KG1 (cell line): ENCODE measurements at places on chromosomes 3 and 15.

DNA sequence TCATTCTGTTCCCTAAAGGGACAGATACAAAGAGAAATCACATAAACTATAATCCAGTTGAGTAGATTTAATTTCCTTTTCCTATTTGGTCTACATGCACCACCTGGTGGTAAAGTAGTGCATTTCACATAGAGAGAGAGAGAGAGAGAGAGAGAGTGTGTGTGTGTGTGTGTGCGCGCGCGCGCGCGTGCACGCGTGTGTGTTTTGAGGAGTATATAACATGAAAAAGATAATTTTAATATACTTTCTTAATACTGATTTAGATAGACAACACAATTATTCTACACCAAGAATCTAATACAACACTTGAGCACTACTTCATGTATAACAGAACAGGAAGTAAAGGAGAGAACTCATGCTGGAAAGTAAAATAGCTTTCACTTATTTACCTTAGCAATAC is 1.1 kb upstream of the FGF7 start:
- no peak for DNase-seq

GRCh38 chr3:36763850-36764703 is at the start of gene DCLK3:
Gene DCLK3, minus strand, starts transcription at chr3:36764553. Its CDS starts 290 bp downstream, at chr3:36764263.
- DNase-seq, result no peak

GRCh38 chr3:186440891-186441290 is 78.9 kb upstream of the DGKG start:
- DNase-seq, result no peak

- DNase-seq, result no peak
Measured at GRCh38 chr15:31365032-31365654, 38.5 kb downstream of the KLF13 start.

DNA sequence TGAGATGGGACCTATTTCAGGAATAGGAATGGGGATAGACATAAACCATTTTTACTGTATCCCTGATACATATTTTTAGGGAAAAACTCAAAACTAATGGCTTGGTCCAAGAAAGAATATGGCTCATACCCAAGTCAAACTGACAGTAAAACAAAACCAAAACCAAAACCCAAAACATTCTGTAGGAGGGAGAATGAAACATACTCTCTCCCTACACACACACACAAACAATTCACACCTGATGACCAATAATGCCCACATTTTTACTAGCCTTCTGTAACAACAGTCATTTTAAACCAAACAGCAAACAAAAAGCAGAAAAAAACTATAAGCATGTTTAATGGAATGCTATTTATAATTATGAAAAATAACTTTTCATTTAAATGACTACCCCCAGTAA is 74.9 kb downstream of the NBEAL2 start:
- DNase-seq, result no peak

- DNase-seq, result no peak
Measured at GRCh38 chr15:38530113-38530512, 34.5 kb downstream of the RASGRP1 start.

- no peak for DNase-seq
Measured at GRCh38 chr3:110419096-110419495, 652.5 kb upstream of the NECTIN3 start.

DNA sequence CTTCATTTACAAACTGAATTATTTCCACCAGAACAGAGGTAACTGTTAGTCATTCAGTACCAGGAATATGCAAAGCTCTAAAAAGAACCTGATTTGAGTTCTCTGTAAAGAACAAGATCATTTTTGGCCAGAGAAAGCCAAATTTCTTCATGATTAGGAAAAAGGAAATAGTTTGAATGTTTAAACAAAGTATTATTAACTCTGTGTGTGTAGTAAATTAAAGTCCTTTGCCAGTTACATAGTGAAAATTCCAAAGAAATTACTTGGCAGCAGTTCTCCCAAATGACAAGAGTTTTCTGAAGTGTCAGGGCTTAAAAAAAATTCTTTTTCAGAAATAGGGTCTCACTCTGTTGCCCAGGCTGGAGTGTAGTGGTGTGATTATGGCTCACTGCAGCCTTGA is 24.5 kb downstream of the QTRT2 start:
- no peak for DNase-seq

DNA sequence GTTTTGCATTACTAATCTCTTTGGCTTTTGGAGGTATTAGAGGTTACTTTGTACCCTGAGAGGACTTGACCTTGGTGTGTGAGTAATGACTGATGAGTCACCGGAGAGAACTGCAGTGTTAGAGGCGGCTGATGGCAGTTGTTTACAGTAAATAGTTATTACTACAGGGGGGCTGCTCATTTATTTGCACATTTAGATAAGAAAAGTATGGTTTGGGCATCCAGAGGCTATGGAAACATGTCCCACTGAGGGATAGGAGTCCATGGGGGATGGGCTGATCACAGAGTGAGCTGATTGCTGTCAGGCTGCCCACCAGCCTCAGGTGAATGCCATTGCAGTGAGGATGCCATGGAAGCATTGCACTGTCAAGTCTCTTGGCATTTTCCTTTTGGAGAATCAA is 17.3 kb upstream of the STAC start:
- no peak for DNase-seq

DNA sequence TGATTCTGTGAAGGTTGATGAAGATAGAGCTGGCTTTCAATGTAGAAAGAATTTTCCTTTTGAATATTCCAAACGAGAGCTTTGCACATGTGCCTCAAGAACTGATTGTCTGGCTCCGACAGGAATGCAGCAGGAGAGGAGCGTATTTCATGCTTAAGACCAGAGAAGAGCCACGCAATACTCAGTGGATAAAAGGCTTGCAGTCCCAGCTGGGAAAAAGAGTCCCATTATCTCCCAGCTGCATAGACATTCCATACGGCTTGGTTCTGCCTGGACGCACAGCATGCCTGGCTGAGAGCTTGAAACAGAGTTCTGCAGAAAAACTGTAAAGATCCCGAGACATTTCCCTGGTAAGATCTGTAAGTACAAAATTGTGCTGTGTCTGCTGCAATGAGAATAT is at the start of gene CNTN6:
CNTN6 (plus strand) TSS at position 254 of the 400 bp plus-strand sequence. CDS start 54,985 bp downstream, outside the sequence.
- DNase-seq, result no peak

- DNase-seq, result no peak
Measured at GRCh38 chr3:151402349-151402748, 17.8 kb upstream of the P2RY12 start.

DNA sequence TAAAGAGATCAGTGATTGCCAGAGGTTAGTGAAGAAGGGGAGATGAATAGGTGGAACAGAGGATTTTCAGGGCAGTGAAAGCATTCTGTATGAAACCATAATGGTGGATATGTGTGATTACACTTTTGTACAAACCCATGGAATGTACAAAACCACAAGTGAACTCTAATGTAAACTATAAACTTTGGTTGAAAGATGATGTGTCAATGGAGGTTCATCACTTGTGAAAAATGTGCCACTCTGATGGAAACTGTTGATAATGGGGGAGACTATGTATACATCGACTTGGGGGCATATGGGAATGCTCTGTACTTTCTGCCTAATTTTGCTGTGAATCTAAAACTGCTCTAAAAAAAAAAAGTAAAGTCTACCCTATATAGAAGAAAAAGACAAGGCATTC is 68.7 kb upstream of the ARHGEF3 start:
- no peak for DNase-seq

DNA sequence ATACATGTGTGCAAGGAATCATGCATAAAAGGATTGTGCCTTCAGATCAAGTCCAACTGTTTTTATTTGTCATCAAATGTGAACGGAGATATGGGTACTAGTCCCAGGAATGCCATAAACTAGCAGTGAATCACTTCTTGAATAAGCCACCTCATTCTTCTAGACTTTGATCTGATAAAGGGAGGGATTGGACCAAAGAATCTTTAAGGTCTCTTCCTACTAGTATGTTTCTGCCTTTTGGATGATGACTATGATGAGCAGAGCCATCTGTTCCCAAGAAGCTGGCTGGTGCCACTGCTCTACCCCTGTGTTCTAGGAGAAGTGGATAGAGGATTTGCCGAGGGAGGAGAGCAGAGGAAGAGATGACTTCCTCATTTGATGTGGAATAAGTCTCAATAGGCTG is 28.8 kb upstream of the UACA start:
- DNase-seq, result no peak

DNA sequence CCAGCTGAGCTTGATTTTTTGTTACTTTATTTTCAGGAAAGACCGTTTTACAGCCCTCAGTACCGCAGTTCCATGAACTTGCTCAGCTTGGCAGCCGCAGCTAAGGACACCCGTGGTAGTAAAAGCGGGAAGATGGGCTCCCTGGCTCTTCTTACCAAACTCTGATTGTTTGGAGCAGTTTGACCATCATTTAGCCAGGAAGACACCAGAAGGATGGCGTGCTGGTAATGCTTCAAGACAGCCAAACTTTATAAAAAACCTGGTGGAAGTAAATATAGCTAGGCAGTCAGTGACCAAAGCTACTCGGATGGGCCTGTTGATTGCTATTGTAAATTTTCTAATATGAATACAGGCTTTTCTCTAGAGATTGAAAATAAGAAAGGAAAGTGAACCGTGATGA is 28.9 kb downstream of the POLR2M start:
- no peak for DNase-seq

GRCh38 chr15:69080295-69081248 is 66.1 kb downstream of the NOX5 start:
- no peak for DNase-seq

GRCh38 chr3:131778526-131778925 is 256.3 kb downstream of the CPNE4 start:
- peak; percentile 22 for DNase-seq

DNA sequence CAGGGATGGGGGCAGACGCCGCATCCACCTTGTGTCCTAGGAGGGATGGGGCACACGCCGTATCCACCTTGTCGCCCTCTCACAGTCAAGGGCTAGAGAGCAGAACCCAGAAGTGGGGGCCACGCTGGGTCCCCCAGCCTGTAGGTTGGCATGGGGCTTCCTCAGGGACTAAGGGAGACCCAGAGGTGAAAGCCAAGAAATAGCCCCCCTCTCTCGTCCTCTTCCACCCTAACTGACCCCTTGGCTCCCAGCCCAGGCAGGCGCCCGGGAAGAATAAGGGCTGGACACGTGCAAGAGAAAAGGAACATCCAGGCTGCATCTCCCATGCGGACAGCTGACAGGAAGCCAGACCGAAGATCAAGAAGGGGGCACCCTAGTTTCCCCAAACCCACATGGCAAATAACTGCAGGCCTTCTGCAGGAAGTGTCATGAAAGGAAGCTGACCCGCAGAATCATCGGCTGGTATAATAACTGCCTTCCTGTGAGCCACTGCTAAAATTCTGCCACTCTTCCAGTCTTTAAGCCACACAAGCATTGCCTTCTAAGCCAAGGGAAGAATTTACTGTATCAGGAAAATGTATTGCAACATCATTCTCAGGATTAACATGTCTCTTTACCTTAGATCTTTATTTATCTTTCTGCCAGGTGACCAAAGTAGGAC is 38.5 kb upstream of the TFRC start:
- peak; percentile 62 for DNase-seq

DNA sequence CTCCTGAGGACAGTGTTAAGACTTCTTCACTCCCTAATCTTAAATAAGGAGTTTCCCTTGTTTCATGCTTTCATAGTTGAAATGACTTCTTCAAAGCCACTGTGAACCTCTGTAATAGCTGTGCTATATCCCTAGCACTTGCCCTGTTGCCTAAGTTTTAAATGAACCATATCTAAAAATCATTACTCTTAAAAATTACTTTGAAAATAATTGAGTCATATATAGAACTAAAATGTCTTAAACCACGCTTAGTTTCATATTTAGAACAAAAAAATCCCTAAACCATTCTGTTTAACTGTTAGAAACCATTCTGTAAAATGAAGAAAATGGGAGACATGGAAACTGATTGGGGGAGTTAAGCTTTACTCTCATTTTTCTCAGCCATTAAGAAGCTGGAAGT is 29.8 kb downstream of the DNAJC19 start:
- DNase-seq, result no peak

- no peak for DNase-seq
Measured at GRCh38 chr3:156207802-156208685, 87.7 kb downstream of the KCNAB1 start.

- no peak for DNase-seq
Measured at GRCh38 chr3:182692021-182692420, 101.3 kb upstream of the ATP11B start.

DNA sequence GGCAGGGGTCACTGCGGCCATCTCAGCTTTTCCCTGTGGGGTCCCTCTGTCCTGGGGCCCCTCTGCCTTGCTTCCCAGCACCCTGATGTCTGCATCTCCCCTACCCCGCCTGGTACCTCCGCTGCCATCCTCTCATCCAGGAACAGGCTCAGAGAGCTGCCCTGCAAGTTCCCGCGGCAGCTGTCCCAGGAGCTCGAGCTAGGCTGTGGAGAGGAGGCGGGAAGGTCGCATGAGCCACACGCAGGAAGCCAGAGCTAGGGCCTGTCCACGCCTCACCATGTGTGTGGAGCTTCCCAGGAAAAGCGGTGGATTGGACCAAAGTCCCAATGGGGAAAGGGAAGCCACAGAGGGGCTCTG is 12.5 kb downstream of the PLA2G4B start:
- no peak for DNase-seq

DNA sequence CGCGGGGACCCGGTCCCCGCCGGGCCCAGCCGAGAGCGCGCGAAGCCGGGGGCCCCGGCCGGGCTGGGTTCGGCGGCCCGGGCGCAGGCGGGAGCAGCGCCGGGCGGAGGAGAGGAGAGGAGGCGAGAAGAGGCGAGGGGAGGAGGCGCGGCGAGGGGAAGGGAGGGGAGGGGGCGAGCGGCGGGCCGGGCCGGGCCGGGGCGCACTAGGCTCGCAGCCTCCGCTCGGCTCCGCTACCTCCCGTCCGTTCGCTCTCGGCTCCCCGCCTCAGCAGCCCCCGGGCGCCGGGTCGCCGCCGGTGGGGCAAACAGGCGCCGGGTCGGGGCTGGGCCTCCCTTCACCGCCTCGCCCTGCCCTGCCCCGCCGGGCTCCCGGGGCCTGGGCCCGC is 351 bp downstream of the INSYN1 start:
- DNase-seq, result no peak

DNA sequence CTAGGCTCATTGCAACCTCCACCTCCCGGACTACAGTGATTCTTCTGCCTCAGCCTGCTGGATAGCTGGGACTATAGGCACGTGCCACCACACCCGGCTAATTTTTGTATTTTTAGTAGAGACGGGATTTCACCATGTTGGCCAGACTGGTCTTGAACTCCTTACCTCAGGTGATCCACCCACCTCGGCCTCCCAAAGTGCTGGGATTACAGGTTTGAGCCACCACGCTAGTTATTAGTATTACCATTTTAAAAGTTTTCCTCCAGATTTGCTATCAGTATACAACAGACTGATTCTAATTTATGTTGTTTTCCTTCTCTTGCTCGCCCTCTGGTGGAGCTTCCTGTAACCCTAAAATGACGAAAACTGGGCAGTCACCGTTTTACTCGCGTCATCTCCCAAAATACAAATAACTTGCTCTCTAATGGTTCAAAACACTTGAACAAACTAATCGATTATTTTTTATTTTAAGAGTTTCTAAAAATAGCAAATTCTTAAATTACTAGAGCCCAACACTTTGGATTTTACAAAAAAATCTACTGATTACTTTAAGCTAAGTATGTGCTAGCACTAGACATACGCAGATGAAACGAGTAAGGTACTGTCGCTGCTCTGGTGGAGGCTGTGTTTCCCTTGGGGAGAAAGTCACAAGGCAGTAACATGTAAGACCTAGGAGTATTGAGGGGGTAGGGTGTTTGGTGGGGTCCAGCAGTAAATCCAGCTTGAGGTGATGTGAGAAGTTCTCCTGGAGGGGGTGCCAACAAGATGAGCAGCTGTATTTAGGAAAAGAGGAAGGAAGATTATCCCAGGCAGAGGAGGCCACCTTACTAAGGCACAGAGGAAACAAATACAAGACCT is 203.3 kb downstream of the MBNL1 start:
- peak; percentile 49 for DNase-seq
